ENCODE measurements at places on chromosomes 3 and 15.

DNA sequence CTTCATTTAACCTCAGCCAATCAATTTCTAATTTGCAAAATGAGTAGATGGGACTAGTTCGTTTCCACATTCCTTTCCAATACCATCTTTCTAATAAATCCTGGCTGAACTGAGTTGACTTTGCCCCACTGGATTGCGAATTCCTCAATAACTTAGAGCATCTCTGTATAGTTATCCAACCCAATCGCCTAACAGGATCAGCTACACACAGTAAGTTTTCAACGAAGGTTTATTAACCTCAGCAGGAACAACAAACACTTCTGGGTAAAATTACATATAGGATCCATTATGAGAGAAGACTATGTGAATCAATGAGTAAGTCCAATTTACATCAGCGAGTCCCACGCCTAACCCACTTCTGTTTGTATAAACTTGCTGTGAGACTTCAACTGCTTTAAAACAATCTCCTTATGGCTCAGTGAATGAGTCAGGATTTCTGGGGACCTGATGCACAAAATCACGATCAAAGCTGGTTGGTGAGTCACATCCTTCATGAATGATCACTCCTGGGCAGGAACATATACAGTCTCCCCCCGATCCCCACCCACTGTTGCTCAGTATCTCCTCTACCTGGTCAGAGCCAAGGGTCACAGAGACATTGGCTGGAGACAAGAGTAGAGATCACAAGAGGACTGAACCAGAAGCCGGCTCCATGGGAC, 142.8 kb downstream of the EDEM1 start:
- DNase-seq = no peak

- DNase-seq = no peak
Measured at GRCh38 chr15:95025924-95026728, 794.8 kb downstream of the MCTP2 start.

DNA sequence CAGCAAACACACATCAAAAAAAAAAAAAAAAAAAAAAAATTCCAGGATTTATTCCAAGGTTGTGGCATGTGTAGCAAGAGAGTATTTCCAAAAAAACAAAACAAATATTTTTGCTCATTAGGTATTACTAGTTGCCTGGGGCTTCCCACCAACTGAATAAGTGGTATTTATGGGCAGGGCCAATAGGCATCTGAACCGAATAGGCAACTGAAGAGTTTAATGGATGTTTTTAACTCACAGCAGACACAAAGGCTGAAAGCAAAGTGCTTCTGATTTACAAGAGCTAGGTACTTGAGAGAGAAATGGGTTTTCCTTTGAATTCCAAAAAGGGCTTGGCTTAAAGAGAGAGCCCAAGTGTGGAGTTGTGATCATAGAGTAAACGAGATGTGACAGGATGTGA, 21.4 kb downstream of the EIF4E3 start:
- no peak for DNase-seq

GRCh38 chr3:36973139-36973538, 19.8 kb downstream of the EPM2AIP1 start:
- no peak for DNase-seq

DNA sequence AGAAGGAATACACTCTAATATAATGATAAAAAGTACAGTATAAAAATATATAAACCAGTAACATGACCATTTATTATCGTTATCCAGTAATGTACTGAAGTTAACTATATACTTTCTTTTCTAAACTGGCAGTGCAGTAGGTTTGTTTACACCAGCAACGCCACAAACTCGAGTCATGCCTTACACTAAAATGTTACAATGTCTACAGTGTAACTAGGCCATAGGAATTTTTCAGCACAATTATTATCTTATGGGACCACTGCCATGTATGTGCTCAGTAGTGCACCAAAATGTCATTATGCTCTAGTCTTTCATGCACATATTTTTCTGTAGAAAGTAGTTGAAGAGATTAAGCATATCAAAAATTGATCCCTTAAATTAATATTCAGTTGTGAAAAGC, 609.8 kb upstream of the BCHE start:
- DNase-seq = no peak

GRCh38 chr15:33021806-33022389, 172.6 kb downstream of the FMN1 start:
- DNase-seq = no peak

DNA sequence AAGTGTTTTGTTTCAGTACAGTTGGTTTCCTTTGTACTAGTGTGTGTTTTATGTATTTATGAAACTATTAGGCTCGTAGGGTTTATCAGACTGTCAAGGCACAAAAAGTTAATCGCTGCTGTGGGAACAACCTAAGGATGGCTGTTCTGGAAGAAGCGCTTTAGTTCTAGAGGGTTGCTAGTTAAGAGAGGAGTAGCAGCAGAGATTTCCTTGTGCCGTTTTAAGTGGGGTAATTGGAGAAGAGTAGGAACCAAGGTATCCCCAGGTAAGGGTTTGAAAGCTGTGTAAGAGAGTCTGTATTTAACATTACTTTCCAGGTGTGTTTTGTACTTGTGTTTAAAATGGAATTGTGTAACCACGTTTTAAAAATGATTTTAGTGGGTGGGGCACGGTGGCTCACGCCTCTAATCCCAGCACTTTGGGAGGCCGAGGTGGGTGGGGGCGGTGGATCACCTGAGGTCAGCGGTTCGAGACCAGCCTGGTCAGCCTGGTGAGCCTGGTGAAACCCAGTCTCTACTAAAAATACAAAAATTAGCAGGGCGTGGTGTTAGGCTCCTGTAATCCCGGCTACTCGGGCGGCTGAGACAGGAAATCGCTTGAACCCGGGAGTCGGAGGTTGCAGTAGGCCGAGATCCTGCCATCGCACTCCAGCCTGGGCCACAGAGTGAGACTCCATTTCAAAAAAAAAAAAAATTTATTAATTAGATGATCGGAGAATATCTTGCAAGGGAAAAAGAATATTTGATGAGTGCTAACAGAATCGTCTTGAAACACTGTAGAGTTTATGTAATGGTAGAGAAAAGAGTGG, 2.6 kb downstream of the MORF4L1 start:
- DNase-seq = peak; percentile 22
